ENCODE measurements at places on chromosomes 12 and 14. TPM values are rescaled to one million over a fixed set of nuclear protein-coding genes. Genes with fewer than 3 reads are reported as not detected.
A peak's percentile ranks its signal among the peaks of the same experiment; 100 is the strongest.

Gene MANSC4
- polyA plus RNA-seq: not detected

Gene PDE3A
- polyA plus RNA-seq: 12.9 TPM

- peak; percentile 50 for DNase-seq
Observed at GRCh38 chr14:24179961-24180796, 8.3 kb downstream of the REC8 start.

DNA sequence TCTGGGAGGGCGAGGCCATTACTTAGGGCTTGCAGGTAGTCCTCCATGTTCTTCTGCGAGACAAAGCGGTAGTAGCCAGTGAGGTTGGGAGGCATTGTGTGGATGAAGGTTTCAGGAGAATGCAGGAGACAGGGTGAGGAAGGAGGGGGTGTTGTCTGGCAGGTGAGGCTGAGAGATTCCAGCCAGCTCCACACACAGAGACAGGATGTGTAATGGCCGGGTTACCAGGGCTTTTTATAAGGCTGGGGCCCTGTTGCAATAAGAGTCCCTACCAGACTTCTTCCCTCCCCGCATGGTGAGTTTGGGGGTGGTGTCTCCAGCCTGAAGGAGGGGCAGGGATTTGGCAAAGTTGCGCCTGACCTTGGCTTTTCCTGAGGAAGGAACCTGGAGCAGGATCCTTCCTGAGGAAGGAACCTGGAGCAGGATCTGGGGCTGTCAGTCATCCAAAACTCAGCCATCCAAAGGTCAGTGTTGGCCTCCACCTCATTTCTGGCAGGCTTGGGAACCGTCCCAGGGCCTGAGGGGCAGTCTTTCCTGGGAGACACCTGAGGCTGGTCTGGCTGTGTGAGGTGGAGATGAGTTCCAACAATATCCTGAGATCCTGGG is at the start of gene RBP5:
Gene RBP5 (minus strand): TSS at position 209 of the 606 bp plus-strand sequence. CDS start 114 bp downstream, at position 95.
- no peak for DNase-seq

Gene OTX2
- not detected for polyA plus RNA-seq

Gene RHEBL1
- 2.2 TPM for polyA plus RNA-seq

GRCh38 chr12:110885152-110885840 is 35.1 kb downstream of the MYL2 start:
- no peak for DNase-seq

GRCh38 chr12:78430551-78430950 is 434.0 kb upstream of the SYT1 start:
- no peak for DNase-seq

Gene FLVCR2
- polyA plus RNA-seq: 1.8 TPM

Gene TOGARAM1
- 4.2 TPM for polyA plus RNA-seq

Gene MUCL1
- not detected for polyA plus RNA-seq

GRCh38 chr12:53793221-53793620 is 41.4 kb upstream of the CISTR start:
- DNase-seq: no peak

GRCh38 chr12:56013482-56013881 is 7.4 kb upstream of the IKZF4 start:
- DNase-seq: no peak
